ENCODE measurements at places on chromosomes 3 and 15.

GRCh38 chr3:25567388-25567787 lies 97.3 kb downstream of the TOP2B start:
- H3K36me3 ChIP-seq = no peaks in the 10 kb centered on the region
- H3K27ac ChIP-seq = no peak overlapping the region
- no peaks in the 10 kb centered on the region for H3K4me1 ChIP-seq
- no peak overlapping the region for H3K4me3 ChIP-seq

- no peak overlapping the region for H3K4me3 ChIP-seq
- no peaks in the 10 kb centered on the region for H3K4me1 ChIP-seq
- H3K27me3 ChIP-seq = no peaks in the 10 kb centered on the region
- DNase-seq = no peak
Measured at GRCh38 chr3:129947538-129948240, 26.8 kb upstream of the TRH start.

- no peaks in the 10 kb centered on the region for H3K36me3 ChIP-seq
- H3K27me3 ChIP-seq = no peaks in the 10 kb centered on the region
- H3K27ac ChIP-seq = no peak overlapping the region
- H3K4me3 ChIP-seq = no peak overlapping the region
Measured at GRCh38 chr3:114299421-114299820, 5.6 kb downstream of the TIGIT start.

GRCh38 chr3:169342652-169343505 lies 320.6 kb downstream of the MECOM start:
- H3K27me3 ChIP-seq = no peaks in the 10 kb centered on the region
- no peaks in the 10 kb centered on the region for H3K4me1 ChIP-seq
- DNase-seq = no peak
- H3K4me3 ChIP-seq = no peak overlapping the region
- no peak overlapping the region for H3K27ac ChIP-seq

DNA sequence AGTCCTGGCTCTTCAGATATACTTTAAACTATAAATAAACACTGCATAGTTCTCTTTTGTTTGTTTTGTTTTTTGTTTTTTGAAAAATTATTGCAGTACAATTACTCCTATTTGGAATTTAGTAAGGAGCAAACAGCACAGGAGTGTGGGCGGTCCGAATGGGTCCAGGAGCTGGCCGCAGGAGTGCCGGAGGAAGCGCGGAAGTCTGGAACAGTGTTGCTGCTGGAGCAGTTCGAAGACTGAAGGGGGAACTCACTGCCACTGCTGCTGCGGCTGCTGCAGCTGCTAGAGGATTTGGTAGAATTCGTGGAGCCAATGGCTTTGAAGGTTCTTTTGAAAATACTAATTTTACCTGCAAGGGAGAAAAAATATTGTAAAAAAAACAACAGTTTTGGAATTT lies 329.9 kb downstream of the ZNF385D start:
- DNase-seq = no peak
- no peaks in the 10 kb centered on the region for H3K27me3 ChIP-seq
- no peaks in the 10 kb centered on the region for H3K4me1 ChIP-seq
- H3K4me3 ChIP-seq = no peak overlapping the region
- no peaks in the 10 kb centered on the region for H3K36me3 ChIP-seq

GRCh38 chr15:86491118-86491517 lies 411.4 kb downstream of the AGBL1 start:
- no peaks in the 10 kb centered on the region for H3K27me3 ChIP-seq
- H3K4me3 ChIP-seq = no peak overlapping the region
- no peak for DNase-seq

DNA sequence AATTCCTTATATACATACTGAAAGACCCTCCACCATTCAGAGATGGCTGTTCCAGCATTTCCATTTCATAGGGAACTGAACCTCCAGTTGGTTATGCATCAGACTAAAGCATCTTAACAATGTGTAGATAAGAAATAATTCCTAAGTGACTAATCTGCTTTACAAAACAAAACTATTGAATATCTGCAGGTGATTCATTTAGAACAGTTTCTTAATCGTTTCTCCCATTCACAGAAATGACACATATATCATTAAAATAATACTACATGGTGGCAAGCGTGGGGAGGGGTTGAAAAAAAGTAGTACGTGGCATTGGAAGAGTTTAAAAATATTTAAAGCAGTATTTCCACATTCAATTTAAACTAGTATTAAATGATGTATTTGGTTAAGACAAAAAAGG lies 19.5 kb downstream of the COPS2 start:
- no peak for DNase-seq
- H3K4me1 ChIP-seq = no peaks in the 10 kb centered on the region
- no peaks in the 10 kb centered on the region for H3K36me3 ChIP-seq
- H3K27me3 ChIP-seq = no peaks in the 10 kb centered on the region

- DNase-seq = no peak
- H3K36me3 ChIP-seq = no peaks in the 10 kb centered on the region
- H3K27me3 ChIP-seq = peaks cover 10% of the 10 kb centered on the region
- peaks cover 8% of the 10 kb centered on the region for H3K4me1 ChIP-seq
Measured at GRCh38 chr15:88262064-88262463, 5.5 kb upstream of the NTRK3 start.

- no peaks in the 10 kb centered on the region for H3K27me3 ChIP-seq
- no peak overlapping the region for H3K4me3 ChIP-seq
- H3K36me3 ChIP-seq = no peaks in the 10 kb centered on the region
- DNase-seq = no peak
- peaks cover 25% of the 10 kb centered on the region for H3K4me1 ChIP-seq
- no peak overlapping the region for H3K27ac ChIP-seq
Measured at GRCh38 chr15:25739687-25740121, 123.4 kb downstream of the ATP10A start.

- no peaks in the 10 kb centered on the region for H3K4me1 ChIP-seq
- H3K36me3 ChIP-seq = no peaks in the 10 kb centered on the region
- no peak overlapping the region for H3K4me3 ChIP-seq
- no peak overlapping the region for H3K27ac ChIP-seq
- H3K27me3 ChIP-seq = no peaks in the 10 kb centered on the region
Measured at GRCh38 chr3:30073622-30074021, 532.8 kb upstream of the TGFBR2 start.

DNA sequence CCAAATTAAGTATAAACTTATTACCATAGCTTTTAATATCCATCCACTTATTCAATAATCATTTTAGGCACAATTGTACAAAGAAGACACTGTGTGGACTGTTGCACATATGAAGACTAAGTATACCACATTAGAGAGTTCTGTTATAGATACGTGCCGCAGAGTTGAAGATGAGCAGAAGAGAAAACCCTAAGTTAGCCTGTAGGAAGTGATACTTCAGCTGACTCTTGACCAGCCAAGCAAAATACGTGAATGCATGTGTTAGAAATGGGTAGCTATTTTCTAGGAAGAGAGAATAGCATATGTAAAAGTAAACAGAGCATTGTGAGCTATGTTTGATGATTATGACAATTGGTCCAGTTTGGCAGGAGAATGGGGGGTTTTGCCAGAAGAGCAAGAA lies 272.0 kb upstream of the ATP11B start:
- no peaks in the 10 kb centered on the region for H3K36me3 ChIP-seq
- no peak overlapping the region for H3K27ac ChIP-seq
- H3K4me1 ChIP-seq = no peaks in the 10 kb centered on the region
- H3K27me3 ChIP-seq = no peaks in the 10 kb centered on the region
- no peak overlapping the region for H3K4me3 ChIP-seq
- DNase-seq = no peak

- no peaks in the 10 kb centered on the region for H3K27me3 ChIP-seq
- no peak for DNase-seq
- no peak overlapping the region for H3K27ac ChIP-seq
- no peak overlapping the region for H3K4me3 ChIP-seq
Measured at GRCh38 chr3:45441584-45442310, 53.4 kb downstream of the LARS2 start.

- H3K27me3 ChIP-seq = no peaks in the 10 kb centered on the region
- no peaks in the 10 kb centered on the region for H3K36me3 ChIP-seq
- no peak overlapping the region for H3K27ac ChIP-seq
- peak; percentile 70 for DNase-seq
- peaks cover 18% of the 10 kb centered on the region for H3K4me1 ChIP-seq
- H3K4me3 ChIP-seq = no peak overlapping the region
Measured at GRCh38 chr3:65871305-65872141, 167.2 kb downstream of the MAGI1 start.

DNA sequence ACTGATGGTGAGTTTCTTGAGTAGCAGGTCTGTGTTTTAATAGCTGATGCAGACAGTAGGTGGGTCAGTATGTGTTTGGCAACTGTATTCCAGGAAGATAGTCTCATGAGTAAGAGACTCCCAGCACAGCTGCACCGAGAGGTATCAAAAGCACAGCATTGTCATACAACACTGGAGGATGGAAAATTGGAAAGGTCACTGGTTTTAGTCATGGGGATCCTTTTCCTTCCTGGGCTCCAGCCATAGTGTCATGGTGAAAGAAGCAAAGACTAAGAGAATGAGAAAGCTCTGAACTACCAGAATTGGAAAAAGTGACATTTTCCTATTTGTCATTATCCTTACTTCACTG lies 61.5 kb downstream of the P3H2 start:
- no peaks in the 10 kb centered on the region for H3K36me3 ChIP-seq
- H3K27me3 ChIP-seq = no peaks in the 10 kb centered on the region
- no peak for DNase-seq
- no peak overlapping the region for H3K4me3 ChIP-seq

GRCh38 chr3:59316688-59317275 lies 267.0 kb upstream of the CFAP20DC start:
- H3K4me1 ChIP-seq = no peaks in the 10 kb centered on the region
- no peak overlapping the region for H3K27ac ChIP-seq
- no peaks in the 10 kb centered on the region for H3K36me3 ChIP-seq
- H3K27me3 ChIP-seq = no peaks in the 10 kb centered on the region

DNA sequence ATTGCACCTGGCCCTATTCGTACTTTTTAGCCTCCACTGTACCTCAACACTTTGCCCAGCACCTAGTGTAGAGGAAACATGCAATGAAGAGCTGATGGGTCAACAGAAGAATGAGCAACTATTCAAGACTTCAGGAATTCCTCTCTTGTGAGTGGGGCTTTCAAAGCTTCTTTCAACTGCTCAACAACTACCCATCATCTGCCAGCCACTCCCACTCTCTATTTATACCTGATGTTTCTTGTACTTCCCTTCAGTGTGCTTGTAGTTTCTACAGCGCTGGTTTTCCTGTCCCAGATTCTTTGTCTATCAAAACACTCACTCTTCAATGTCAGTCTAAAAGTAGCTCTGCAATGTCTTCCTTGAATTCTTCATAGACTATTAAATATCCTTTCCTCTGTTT lies 168.3 kb upstream of the LPP start:
- H3K36me3 ChIP-seq = no peaks in the 10 kb centered on the region
- DNase-seq = no peak
- no peaks in the 10 kb centered on the region for H3K27me3 ChIP-seq
- no peak overlapping the region for H3K4me3 ChIP-seq

DNA sequence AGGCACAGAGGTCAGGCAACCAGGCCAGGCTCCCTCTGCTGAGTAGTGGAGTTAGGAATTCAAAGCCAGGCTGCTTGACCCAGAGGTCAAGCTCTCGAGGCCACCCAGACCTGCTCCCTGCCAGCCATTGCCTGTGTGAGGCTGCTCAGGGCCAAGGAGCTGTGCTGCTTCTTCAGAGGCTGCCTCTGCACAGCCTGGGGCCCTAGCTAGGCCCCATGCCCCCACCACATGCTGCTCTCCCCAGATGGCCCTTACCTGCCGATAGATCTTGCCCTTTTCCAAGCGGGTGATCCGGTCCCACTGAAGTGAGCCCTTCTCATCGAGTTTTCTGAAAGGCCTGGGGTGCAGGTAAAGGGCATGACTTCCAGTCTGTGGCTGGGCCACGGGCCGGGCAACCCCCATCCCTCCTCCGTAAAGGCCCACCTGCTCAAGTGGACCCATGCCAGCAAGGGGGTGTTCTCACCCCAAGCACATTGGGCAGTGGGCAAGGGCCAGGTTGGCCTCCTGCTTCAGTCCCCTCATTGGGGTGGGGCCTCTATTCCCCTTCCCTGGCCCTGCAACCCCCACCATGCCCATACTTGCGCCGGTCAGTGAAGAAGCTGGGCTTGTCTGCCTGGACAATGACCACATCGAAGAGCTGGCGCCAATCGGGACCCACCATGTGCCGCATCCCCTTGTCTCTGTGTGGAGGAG lies 6.5 kb downstream of the NT5DC2 start:
- DNase-seq = peak; percentile 64
- H3K4me3 ChIP-seq = no peak overlapping the region
- H3K36me3 ChIP-seq = peaks cover 15% of the 10 kb centered on the region

GRCh38 chr3:6807967-6808588 lies 52.8 kb upstream of the GRM7 start:
- no peak overlapping the region for H3K4me3 ChIP-seq
- H3K27ac ChIP-seq = no peak overlapping the region
- DNase-seq = no peak
- H3K4me1 ChIP-seq = no peaks in the 10 kb centered on the region
- no peaks in the 10 kb centered on the region for H3K27me3 ChIP-seq

DNA sequence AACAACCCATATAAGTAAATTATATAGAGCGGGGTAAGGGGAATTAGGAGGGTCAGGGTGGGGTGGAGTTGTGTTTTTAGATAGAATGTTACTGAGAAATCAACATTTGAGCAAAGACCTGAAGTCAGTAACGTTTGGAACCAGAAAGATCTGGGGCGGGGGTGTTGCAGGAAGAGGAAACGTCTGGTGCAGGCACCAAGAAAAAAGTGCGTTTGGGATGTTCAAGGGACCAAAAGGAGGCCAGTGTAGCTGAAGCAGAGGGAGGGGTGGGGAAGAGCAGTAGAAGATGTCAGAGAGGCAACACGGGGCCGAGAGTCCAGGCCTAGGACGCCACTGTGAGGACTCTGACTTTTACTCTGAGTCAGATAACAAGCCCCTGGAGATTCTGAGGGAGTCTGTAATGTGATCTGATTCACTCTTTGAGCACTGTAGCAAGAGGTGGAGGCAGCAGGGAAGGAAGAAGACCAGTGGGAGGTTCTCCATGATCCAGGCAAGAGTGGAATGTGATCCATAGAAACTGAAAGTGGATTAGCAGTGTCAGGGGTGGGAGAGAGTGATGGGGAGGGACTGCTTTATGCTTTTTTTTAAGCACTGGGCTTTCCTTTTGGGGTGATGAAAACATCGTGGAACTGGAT lies 179.3 kb upstream of the CHRM5 start:
- no peak overlapping the region for H3K4me3 ChIP-seq
- DNase-seq = no peak
- no peaks in the 10 kb centered on the region for H3K27me3 ChIP-seq

GRCh38 chr15:45087513-45087912 lies 26.5 kb downstream of the DUOX2 start:
- H3K4me1 ChIP-seq = no peaks in the 10 kb centered on the region
- no peaks in the 10 kb centered on the region for H3K27me3 ChIP-seq
- H3K4me3 ChIP-seq = no peak overlapping the region
- no peak overlapping the region for H3K27ac ChIP-seq
- H3K36me3 ChIP-seq = no peaks in the 10 kb centered on the region

DNA sequence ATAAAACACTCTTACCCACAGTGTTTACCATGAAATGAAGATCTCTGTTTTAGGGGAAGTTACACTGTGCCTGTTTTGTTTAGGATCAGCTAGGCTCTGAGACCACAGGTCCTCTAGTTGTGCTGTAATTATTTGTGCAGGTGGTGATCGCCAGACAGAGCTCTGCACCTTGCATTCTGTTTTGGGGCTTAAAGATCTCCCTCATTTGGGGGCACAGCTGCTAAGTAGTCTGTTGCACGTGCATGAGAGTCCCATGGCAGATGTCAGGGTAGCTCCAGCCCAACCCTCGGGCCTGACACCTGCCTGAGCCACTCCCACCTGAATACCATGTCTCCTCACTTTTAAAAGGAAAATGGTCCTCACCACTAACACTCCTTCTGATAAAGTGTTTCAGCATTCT lies 12.4 kb downstream of the C3orf20 start:
- no peak overlapping the region for H3K27ac ChIP-seq
- H3K4me1 ChIP-seq = no peaks in the 10 kb centered on the region
- DNase-seq = no peak
- H3K27me3 ChIP-seq = no peaks in the 10 kb centered on the region
- H3K4me3 ChIP-seq = no peak overlapping the region
- H3K36me3 ChIP-seq = no peaks in the 10 kb centered on the region
